Osteocyte (in vitro differentiated cells): ENCODE measurements at places on chromosomes 12 and 14. TPM values are rescaled to one million over a fixed set of nuclear protein-coding genes. Genes with fewer than 3 reads are reported as not detected.

GRCh38 chr12:96880220-96880619 is 26.8 kb upstream of the NEDD1 start:
- no peak for DNase-seq
- H3K4me1 ChIP-seq: no peaks in the 10 kb centered on the region
- H3K27ac ChIP-seq: no peak overlapping the region
- H3K36me3 ChIP-seq: no peaks in the 10 kb centered on the region
- H3K27me3 ChIP-seq: peaks cover 3% of the 10 kb centered on the region

GRCh38 chr14:89266754-89267153 is 150.3 kb downstream of the FOXN3 start:
- H3K27me3 ChIP-seq: no peaks in the 10 kb centered on the region
- H3K27ac ChIP-seq: no peak overlapping the region
- DNase-seq: no peak
- H3K4me1 ChIP-seq: peaks cover 22% of the 10 kb centered on the region
- no peak overlapping the region for H3K4me3 ChIP-seq

GRCh38 chr12:57607958-57608663 is 3.1 kb upstream of the ARHGEF25 start:
- H3K36me3 ChIP-seq: no peaks in the 10 kb centered on the region
- H3K4me1 ChIP-seq: peaks cover 47% of the 10 kb centered on the region

- H3K27me3 ChIP-seq: no peaks in the 10 kb centered on the region
- peaks cover 8% of the 10 kb centered on the region for H3K4me1 ChIP-seq
- DNase-seq: peak; percentile 56
- no peak overlapping the region for H3K4me3 ChIP-seq
Measured at GRCh38 chr14:90728951-90729350, 87.3 kb downstream of the TTC7B start.

DNA sequence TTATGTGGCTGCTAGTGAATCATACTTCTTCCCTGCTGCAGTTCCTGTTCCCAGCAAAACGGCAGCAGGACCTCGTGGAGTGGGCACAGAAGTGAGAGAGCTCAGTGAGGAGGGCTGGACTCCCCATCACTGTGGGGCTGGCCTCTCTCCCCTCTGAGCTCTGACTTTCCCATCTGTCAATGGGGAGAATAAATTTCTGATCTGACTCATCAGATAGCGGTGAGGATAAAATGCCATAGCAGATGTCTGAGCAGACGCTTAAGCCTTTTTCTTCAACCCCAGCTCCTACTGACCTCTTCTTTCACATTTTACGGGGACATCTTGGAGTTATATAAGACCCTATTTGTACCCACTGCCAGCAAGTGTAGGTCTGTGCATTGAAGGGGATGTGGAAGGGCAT is 116.6 kb downstream of the CRACR2A start:
- no peak for DNase-seq
- no peak overlapping the region for H3K27ac ChIP-seq
- H3K4me3 ChIP-seq: no peak overlapping the region

DNA sequence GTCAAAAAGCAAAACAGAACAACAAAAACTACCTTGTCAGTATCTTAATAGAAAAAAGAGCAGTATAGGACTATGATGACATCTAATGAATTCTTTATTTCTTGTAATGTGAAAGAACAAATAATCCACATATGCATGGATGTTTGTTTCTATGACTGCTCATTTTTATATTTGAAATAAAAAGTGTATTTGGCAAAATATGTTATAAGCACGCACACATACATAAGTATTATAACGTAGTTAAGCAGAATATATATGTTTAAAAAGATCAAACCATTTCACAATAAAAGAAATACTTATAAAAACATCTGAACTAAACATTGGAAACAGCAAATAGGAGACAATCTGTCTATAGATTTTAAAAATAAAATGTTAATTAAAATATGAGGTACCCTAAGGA is 74.8 kb downstream of the MIPOL1 start:
- no peak for DNase-seq
- H3K27ac ChIP-seq: no peak overlapping the region
- H3K4me3 ChIP-seq: no peak overlapping the region

- H3K4me1 ChIP-seq: peaks cover 4% of the 10 kb centered on the region
- no peaks in the 10 kb centered on the region for H3K36me3 ChIP-seq
- H3K4me3 ChIP-seq: no peak overlapping the region
- no peak overlapping the region for H3K27ac ChIP-seq
Measured at GRCh38 chr12:102526656-102527055, 46.3 kb upstream of the IGF1 start.

DNA sequence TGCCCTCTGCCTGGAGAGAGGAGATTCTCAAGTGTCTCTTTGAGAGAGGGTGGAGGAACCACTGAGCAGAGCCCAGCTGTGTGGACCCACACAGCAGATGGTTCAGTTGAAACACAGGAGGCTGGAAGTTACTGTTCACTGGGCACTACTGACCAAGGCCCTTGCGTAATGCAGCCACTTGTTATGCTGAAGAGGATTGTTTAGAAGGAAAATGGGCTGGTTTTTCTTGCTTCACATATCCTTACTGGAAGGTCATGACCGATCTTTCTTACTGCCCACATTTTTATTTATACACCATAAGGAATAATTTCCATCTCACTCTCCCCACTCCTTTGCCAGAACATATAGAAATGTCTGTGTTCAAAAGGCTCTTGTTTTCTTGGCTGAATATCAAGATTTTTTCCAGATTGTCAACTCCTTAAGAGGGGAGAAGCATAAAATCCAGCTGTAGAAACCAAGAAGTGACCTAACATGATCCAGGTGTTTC is 375.1 kb upstream of the DDHD1 start:
- no peak for DNase-seq
- H3K27ac ChIP-seq: no peak overlapping the region
- H3K4me1 ChIP-seq: peaks cover 2% of the 10 kb centered on the region
- H3K36me3 ChIP-seq: no peaks in the 10 kb centered on the region

- no peak overlapping the region for H3K27ac ChIP-seq
- no peak for DNase-seq
- no peaks in the 10 kb centered on the region for H3K27me3 ChIP-seq
- H3K4me1 ChIP-seq: no peaks in the 10 kb centered on the region
- H3K36me3 ChIP-seq: no peaks in the 10 kb centered on the region
Measured at GRCh38 chr12:12495536-12495935, 67.1 kb downstream of the DUSP16 start.

GRCh38 chr12:25979059-25979458 is 20.6 kb downstream of the RASSF8 start:
- no peak for DNase-seq
- no peak overlapping the region for H3K4me3 ChIP-seq
- peaks cover 32% of the 10 kb centered on the region for H3K4me1 ChIP-seq
- H3K27ac ChIP-seq: no peak overlapping the region

DNA sequence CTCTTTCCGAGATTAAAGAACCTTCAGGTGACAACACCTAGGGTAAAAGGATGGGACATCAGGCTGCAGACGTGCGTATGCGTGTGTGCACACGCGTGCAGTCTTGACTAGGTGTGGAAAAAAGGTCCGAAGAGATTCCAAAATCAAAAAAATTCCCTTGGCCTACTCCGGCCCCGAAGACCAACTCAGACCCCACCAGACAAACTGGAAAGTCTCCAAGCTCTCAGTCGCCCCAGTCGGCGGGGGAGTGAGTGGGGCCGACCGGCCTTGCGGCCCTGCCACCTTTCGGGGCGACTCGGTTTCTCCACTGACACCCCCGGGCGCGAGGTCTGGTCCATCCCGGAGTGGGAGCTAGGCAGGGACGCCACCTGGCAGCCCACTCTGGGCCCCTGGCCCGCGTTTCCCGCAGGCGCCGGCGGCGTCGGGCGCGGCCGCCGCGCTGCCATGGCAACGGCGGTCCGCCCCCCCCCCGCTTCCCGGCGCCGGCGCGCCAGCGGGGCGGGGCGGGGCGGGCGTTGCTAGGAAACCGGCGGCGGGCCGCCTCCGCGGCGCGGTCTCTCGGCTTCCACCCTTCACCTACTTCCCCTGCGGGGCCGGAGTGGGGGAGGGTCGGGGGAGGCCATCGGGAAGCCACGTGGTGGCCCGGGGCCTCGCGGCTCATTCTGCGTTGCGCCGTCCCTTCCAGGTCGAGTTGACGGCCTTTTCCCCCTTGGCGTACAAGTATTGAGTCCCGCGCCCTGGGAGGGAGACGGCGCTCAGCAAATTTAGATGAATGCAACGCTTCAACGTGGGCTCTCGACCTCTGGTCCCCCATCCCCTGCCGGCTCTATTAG is 253.1 kb downstream of the EFCAB11 start:
- H3K4me3 ChIP-seq: peak overlapping the region; percentile 77
- peak; percentile 92 for DNase-seq
- H3K27ac ChIP-seq: peak overlapping the region; percentile 86
- peaks cover 9% of the 10 kb centered on the region for H3K4me1 ChIP-seq

GRCh38 chr14:88995437-88996198 is 171.2 kb downstream of the TTC8 start:
- no peak overlapping the region for H3K27ac ChIP-seq
- no peak for DNase-seq
- no peaks in the 10 kb centered on the region for H3K36me3 ChIP-seq
- peaks cover 3% of the 10 kb centered on the region for H3K27me3 ChIP-seq

GRCh38 chr14:42628602-42629001 is 1021.9 kb downstream of the LRFN5 start:
- DNase-seq: no peak
- H3K27me3 ChIP-seq: no peaks in the 10 kb centered on the region
- no peak overlapping the region for H3K27ac ChIP-seq
- no peaks in the 10 kb centered on the region for H3K36me3 ChIP-seq

- no peaks in the 10 kb centered on the region for H3K36me3 ChIP-seq
- H3K4me1 ChIP-seq: peaks cover 28% of the 10 kb centered on the region
- no peak overlapping the region for H3K4me3 ChIP-seq
- no peak for DNase-seq
- peak overlapping the region; percentile 86 for H3K27ac ChIP-seq
Measured at GRCh38 chr14:51533872-51534553, 117.7 kb upstream of the FRMD6 start.

DNA sequence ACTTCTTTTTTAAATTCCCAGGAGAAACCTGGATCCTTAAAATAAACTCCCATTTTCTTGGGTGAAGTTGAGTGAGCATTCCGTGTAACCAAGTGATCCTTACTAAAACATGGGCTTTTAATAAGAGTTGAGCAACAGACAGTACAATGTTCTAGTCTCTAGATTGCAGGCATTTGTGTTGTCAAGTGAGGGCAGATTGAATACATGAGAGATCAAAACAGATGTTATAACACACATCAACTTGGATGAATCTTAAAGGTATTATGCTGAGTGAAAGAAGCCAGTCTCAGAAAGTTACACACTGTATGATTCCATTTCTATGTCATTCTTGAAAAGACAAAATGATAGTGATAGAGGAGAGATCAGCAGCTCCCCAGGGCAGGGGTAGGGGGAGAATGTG is 213.9 kb upstream of the CCDC196 start:
- H3K4me1 ChIP-seq: no peaks in the 10 kb centered on the region
- H3K36me3 ChIP-seq: no peaks in the 10 kb centered on the region
- no peak for DNase-seq
- no peak overlapping the region for H3K27ac ChIP-seq

DNA sequence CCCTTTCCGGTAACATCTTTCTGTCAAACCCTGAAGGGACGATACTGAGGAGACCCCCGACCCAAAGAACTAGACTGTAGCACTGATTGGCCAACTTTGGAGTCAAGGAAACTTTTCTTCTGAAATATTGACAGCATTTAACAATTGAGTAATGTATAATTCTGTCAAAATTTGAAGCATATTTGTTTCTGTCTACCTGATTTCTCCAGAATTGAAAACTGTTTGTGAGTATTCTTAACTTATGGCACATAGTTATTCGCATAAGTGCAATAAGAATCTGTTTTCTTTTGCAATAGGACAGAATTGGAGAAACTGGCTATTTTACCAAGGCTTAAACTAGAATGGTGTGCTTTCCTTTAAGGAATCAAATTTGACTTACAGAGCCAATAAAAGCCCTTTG is 267.1 kb upstream of the FOXN3 start:
- no peak overlapping the region for H3K4me3 ChIP-seq
- peaks cover 12% of the 10 kb centered on the region for H3K4me1 ChIP-seq
- H3K27ac ChIP-seq: no peak overlapping the region

- no peaks in the 10 kb centered on the region for H3K27me3 ChIP-seq
- H3K36me3 ChIP-seq: peaks cover 1% of the 10 kb centered on the region
- no peak overlapping the region for H3K27ac ChIP-seq
- H3K4me1 ChIP-seq: peaks cover 62% of the 10 kb centered on the region
- DNase-seq: no peak
Measured at GRCh38 chr14:100404419-100404818, 81.3 kb downstream of the SLC25A47 start.

- H3K36me3 ChIP-seq: no peaks in the 10 kb centered on the region
- H3K4me3 ChIP-seq: no peak overlapping the region
- DNase-seq: no peak
- H3K27ac ChIP-seq: no peak overlapping the region
- H3K27me3 ChIP-seq: no peaks in the 10 kb centered on the region
- peaks cover 15% of the 10 kb centered on the region for H3K4me1 ChIP-seq
Measured at GRCh38 chr12:47302111-47302671, 222.4 kb upstream of the AMIGO2 start.

- no peak for DNase-seq
- H3K4me1 ChIP-seq: peaks cover 48% of the 10 kb centered on the region
- no peaks in the 10 kb centered on the region for H3K27me3 ChIP-seq
- no peak overlapping the region for H3K27ac ChIP-seq
Measured at GRCh38 chr12:124795081-124795948, 68.3 kb downstream of the SCARB1 start.

GRCh38 chr12:9346866-9347327 is 138.7 kb upstream of the PZP start:
- peaks cover 4% of the 10 kb centered on the region for H3K4me1 ChIP-seq
- no peak overlapping the region for H3K4me3 ChIP-seq
- no peak overlapping the region for H3K27ac ChIP-seq

LBHD2 gene
- total RNA-seq: not detected in 2 replicates

RNASE1 gene
- total RNA-seq: not detected in 2 replicates

KRT85 gene
- total RNA-seq: not detected in 2 replicates

CFAP73 gene
- not detected in 2 replicates for total RNA-seq

SERPINA1 gene
- total RNA-seq: not detected in 2 replicates

ZFHX2 gene
- total RNA-seq: 3.8 and 5.7 TPM in 2 replicates

C3AR1 gene
- total RNA-seq: not detected in 2 replicates

CCDC175 gene
- not detected in 2 replicates for total RNA-seq

KRT79 gene
- total RNA-seq: not detected in 2 replicates
